Stimulated activated CD4-positive, alpha-beta T cell treated with anti-CD3 and anti-CD28 coated beads, TNF-alpha, amount 100 ng/mL, for 24 hours (primary cell): ENCODE measurements at places on chromosomes 6 and 20.

- DNase-seq: no peak
Observed at GRCh38 chr6:64330694-64331307, 695.2 kb downstream of the PHF3 start.

- no peak for DNase-seq
Observed at GRCh38 chr20:61927193-61927825, 138.4 kb downstream of the TAF4 start.

DNA sequence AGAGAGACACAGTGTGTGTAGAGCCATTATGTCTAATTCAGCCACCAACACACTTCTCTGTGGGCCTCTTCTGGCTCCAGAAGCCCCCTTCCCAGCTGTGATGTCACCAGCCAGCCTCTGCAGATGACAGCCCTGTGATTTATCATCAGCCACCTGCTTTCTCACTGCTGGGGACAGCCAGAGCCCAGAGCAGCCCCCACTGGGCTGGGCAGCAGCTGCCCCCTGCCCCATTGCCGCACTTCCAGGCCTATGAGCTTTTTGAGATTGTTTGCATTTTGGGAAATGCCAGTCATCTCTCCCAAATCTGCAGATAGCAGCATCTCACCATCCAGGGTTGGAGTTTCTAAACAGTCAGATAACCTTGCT lies 21.9 kb upstream of the STX16 start:
- DNase-seq: no peak

- no peak for DNase-seq
Observed at GRCh38 chr20:55090286-55090685, 614.9 kb downstream of the DOK5 start.

DNA sequence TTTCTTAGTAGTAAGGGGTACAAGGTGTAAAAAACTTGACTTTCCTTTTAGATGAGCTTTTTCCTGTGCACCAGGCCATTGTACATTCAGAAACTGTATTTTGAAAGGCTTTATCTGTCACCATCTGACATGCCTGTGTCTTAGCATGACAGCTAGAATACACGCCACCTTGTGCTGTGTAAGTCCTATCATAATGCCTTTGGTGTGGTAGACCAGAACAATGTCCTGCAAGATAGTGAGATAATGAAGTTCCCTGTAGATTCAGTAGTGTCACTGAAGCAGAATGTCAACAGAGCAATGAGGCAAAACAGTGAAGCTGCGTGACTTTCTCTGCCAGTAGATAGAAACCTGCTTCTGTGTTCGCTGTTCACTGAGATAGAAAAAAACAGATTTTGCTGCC lies 105.8 kb downstream of the JAG1 start:
- DNase-seq: no peak

GRCh38 chr6:135880066-135880972 lies 28.8 kb downstream of the PDE7B start:
- DNase-seq: peak; percentile 34

GRCh38 chr20:36582322-36582721 lies 8.9 kb downstream of the TGIF2 start:
- no peak for DNase-seq

- no peak for DNase-seq
Observed at GRCh38 chr20:36216314-36217025, 19.8 kb upstream of the AAR2 start.

DNA sequence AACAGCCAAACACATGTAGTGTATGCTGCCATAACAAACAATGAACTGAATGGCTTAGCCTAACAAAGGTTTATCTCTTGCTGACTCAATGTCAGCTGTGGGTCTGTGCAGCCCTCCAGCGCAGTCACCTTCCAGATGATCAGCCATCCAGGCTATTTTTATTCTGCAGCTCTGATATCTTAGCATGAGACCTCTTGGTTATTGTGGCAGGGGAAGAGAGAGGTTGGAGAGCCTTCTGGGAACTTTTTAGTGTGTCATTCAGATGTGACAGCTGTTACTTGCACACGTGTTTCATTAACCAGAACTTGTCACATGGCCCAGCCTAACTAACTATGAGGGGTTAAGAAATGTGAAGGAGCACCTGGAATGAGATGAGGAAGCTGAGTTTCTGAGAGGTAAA lies 202.5 kb downstream of the DHX35 start:
- DNase-seq: no peak

DNA sequence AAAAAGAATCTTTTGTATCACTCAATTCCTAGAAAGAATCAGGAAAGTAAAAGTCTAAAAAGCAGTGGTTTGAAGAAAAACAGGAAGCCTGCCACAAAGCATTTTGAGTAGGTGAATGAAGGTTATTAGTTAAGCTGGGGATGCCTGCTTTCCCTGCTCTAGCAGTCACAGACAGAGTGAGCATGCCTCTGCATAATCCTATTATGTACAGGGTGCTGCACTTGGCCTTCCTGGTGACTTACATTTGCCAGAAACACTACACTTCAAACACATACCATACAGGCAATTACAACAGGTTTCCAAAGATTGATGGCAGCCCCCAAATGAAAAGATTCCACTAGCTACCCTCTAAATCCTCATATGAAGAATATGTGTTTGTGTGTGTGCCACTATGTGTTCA lies 130.8 kb downstream of the TPBG start:
- DNase-seq: no peak

- no peak for DNase-seq
Observed at GRCh38 chr20:22586645-22587310, 2.4 kb upstream of the FOXA2 start.

DNA sequence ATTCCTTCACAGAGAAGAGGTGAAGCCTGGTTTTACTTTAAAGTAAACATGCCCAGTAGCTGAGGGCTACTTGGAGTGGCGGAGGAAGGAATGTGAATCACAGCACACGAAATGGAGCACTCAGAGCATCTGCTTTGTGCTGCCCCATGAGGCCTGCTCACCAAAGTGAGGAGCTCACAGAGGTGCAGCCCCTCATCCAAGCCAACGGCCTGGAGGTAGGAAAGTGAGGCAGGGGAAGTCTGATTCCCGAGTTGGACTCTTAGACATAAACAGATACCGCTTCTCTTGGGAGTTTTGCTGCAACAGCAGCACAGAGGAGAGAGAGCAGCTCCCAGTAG lies 3.6 kb downstream of the YTHDF1 start:
- no peak for DNase-seq

GRCh38 chr6:20757761-20758160 lies 223.5 kb downstream of the CDKAL1 start:
- no peak for DNase-seq

GRCh38 chr20:23350196-23350903 lies at the start of gene NXT1:
Gene NXT1, plus strand, starts transcription at chr20:23350791. Its CDS starts 3,251 bp downstream, at chr20:23354042.
- DNase-seq: peak; percentile 93

- no peak for DNase-seq
Observed at GRCh38 chr6:109655761-109656262, 35.2 kb downstream of the AK9 start.

DNA sequence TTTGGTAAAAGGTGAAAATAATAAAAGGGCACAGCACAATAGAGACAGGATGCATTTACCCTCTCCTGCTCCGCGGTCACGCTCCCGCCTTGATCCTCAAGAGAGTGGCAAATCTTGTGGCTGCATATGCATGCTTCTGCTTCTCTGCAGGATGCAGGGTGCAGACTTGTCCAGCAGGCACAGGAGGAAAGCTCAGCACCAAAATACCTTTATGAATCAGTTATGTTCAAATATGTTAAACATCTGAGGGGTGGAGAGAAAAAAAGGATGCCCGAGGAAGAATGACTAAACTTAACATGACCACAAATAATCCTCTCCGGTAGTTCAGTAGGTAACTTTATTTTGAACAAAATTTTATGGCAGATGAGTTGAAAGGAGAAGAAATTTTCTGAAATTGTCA lies 366.1 kb upstream of the SOX4 start:
- no peak for DNase-seq

- no peak for DNase-seq
Observed at GRCh38 chr20:17369506-17369905, 142.7 kb downstream of the PCSK2 start.

DNA sequence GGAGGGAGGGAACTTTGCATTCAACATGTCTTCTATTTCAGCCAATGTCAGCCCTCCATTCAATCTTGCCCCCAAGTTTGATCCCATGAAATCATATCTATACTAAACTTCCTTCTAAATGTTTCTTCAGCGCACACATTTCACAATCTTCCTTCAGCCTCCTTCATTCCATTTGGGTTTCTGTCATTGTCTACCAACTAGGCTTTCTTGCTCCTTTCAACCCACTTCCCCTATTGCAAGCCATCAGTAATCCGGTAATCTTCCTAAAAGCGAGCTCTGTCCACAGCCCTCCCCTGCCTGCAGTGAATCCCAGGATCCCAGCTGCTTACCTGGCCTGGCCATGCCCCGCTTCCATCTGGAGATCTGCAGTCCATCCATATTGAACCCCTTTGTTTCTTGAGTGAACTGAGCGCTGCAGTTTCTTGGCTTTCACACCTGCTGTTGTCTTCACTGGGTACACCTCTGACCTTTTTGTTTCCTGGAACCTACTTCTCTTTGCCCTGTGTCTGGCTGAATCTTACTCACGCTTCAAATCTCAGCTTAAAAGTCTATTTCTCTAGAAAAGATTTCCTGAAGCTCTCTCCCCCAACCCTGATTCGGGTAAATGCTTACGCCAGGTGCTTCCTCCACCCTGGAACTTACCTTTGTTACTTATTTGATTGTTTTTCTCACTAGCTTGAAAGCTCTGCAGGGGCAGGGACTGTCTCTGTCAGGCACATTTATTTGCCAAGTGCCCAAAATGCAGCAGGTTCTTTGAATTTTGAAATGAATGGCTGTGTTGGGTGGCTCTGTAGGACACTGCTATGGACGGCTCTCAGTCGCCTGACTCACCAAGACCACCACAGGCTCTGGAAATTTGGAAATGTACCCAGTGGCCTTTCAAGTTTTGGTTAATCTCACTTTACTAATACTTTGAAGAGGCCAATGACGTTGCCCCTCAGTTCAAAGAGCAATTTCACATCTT lies 50.3 kb downstream of the ADTRP start:
- no peak for DNase-seq

GRCh38 chr6:16925461-16925860 lies 164.2 kb upstream of the ATXN1 start:
- DNase-seq: no peak

- DNase-seq: no peak
Observed at GRCh38 chr6:56856036-56856580, 98.8 kb upstream of the BEND6 start.

- DNase-seq: no peak
Observed at GRCh38 chr20:49700411-49701185, 13.1 kb downstream of the B4GALT5 start.

- DNase-seq: no peak
Observed at GRCh38 chr6:68046756-68047155, 588.3 kb upstream of the ADGRB3 start.

DNA sequence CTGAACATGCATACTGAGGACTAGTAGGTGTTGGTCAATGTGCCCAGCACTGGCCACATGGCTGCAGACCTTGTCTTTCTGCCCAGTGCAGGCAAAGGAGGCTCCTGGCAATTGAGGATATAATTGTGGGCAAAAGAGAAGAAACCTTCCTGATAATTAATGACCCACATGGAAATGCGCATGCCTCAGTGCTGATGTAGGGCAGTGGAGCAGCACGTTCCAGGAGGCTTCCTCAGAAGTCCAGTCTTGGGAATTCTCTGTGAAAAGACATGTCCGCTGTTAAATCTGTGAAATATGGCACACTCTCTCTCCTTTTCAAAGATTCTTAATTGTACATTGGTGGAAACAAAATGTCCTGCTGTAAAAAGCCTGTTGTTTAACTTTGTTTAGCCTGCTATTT lies 34.7 kb downstream of the SOBP start:
- no peak for DNase-seq

GRCh38 chr6:133898263-133898662 lies 9.3 kb downstream of the TCF21 start:
- DNase-seq: no peak

- peak; percentile 36 for DNase-seq
Observed at GRCh38 chr20:13220194-13220903, 725 bp upstream of the ISM1 start.

GRCh38 chr20:38242848-38243708 lies 17.5 kb downstream of the KIAA1755 start:
- DNase-seq: peak; percentile 17

- DNase-seq: no peak
Observed at GRCh38 chr6:91580635-91581034, 993.8 kb upstream of the MAP3K7 start.

- DNase-seq: no peak
Observed at GRCh38 chr6:10901770-10902169, 14.9 kb downstream of the SYCP2L start.

- no peak for DNase-seq
Observed at GRCh38 chr20:61849822-61850221, 215.9 kb downstream of the TAF4 start.

DNA sequence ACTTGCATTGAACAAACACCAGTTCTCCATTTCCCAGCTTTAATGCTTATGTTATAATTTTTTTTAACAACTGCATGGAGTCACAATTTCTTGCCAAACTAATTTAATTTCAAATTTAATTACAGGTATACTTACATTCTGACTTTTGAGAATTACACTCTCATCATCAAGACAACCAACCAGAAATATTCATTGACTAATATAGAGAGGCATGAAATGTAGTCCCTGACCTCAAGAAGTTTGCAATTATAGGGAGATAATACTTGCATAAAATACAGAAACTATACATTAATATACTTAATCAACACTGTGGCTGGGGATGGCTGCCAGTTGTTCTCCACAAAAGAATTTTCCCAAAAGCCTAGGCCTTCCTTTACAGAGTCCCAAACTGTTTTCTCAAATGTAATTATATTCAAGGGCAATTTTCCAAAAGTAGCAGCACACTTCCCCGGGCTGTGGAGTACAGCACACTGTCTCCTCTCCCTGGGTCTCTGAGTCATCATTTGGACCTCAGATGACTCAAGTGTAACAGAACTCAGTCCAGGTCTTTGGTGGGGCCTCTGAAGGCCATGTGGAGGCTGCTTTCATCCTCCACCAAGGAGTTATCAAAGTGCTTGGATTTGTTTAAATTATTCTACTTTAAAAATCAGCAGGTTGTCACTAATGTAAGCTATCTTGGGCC lies 114.1 kb downstream of the KIF16B start:
- DNase-seq: no peak

- no peak for DNase-seq
Observed at GRCh38 chr6:168596344-168596743, 155.4 kb downstream of the SMOC2 start.

DNA sequence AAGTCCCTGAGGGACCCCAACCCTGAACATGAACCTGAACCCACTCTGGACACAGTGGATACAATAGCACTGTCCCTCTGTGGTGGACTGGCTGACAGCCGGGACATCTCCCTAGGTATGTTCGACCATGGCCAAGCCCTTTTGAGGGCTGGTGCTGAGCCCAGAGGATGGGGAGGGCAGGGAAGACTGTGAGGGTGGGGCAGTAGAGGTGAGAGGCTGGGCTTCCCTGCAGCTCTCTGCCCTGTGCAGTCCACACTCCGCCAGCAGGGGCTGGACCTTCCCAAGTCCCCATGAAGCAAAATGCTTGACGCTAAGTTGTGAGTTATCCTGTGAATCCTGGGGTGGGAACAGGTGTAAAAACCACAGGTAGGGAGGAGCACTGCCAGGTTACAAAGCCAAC lies 11.5 kb downstream of the LPIN3 start:
- DNase-seq: no peak

- no peak for DNase-seq
Observed at GRCh38 chr6:162688751-162689345, 38.7 kb downstream of the PRKN start.

- no peak for DNase-seq
Observed at GRCh38 chr6:169161572-169162167, 92.0 kb downstream of the THBS2 start.
